ENCODE measurements at places on chromosomes 5 and 9. TPM values are rescaled to one million over a fixed set of nuclear protein-coding genes. Genes with fewer than 3 reads are reported as not detected.

DNA sequence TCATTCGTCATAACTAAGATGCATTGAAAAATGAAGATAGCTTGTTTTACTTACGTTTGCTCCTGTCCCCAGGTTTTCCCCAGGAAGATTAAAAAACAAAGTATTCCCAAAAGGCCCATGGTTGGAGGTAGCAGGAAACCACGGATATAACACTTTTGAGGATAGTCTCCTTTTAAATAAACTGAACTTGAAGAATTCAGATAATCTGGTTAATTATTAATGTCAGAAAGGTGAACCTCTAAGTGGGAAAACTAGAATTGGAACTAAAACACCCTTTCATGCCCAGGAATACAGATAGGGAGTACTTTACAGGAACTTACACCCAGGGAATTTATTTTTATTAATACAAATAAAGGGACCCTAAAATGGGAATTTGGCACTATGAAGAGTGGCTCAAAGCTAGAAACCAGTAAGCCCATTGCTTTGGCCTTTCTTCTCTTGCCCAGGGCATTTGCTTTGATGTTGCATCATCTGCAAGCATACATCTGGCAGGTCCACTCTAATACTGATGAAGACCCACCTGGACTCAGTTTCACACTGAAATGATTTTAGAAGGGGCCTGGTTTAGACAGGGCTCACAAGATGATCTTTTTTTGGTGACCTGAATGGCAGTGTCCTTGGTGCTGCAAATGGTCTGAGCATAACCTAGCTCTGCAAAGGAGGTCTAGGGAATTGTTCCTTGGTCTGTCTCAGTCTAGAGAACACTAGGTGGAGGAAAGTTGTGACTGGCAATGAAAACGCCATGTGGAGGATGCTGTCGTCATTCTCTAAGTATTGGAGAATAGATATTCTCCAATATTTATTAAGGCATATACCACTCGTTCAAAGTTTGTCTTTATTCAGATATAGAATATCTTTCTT lies at the start of gene C5:
Gene C5, minus strand, starts transcription at position 148 of the 861 bp plus-strand sequence. Its CDS starts 29 bp downstream, at position 119.
- no peak for DNase-seq

GRCh38 chr5:116571568-116572349 lies 2.9 kb downstream of the SEMA6A start:
- no peak for DNase-seq

GRCh38 chr9:3708751-3709150 lies 182.9 kb upstream of the RFX3 start:
- DNase-seq = no peak

- DNase-seq = no peak
These were observed 20.9 kb downstream of the FAM13B start for GRCh38 chr5:138011991-138012390.

DNA sequence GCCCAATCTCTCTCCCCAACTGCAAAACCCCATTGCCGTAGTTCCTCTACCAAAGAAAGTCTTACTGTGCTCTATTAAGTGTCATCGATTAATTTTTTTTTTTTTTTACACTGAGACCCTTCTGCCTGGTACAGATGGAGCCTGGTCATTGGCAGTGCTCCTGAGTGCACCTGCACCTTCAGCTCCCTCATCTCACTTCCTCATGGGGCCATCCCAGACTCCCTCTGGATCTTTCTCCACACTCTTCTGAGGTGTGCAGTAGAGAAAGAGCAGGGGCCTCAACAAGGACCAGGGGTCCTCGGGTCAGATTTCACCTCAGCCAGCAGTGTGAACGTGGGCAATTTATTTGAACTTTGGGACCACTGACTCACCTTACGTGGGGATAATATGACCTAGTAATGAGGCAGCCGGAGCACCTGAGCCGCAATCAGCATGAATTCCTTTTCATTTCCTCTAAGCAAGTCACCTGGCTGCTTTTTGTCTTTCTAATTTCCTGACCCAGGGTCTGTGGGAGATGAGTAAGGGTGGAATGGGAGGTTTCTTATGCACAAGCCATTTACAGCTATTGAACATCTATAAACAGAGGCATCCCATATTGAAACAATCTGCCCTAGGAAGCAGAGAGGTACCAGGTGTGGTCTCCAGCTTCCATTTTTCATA lies 22.3 kb upstream of the GABRP start:
- no peak for DNase-seq

DNA sequence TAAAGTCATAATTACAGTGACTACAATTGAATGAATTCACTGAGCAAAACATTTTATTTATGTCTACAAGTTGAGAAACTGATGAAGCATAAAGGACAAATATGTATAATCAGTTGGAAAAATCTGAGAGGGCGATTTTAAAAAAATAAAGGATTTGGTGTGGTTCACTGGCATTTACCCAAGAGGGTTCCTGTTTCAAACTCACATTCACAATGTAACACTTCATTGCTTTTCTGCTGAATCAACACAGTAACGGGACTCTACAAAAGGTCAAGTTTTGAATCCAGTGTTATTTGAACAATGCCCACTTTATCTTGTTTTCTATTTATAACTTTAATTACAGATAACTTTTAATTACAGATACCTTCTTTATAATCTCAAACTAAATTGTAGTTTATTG lies 138.6 kb downstream of the NUDT12 start:
- DNase-seq = no peak

DNA sequence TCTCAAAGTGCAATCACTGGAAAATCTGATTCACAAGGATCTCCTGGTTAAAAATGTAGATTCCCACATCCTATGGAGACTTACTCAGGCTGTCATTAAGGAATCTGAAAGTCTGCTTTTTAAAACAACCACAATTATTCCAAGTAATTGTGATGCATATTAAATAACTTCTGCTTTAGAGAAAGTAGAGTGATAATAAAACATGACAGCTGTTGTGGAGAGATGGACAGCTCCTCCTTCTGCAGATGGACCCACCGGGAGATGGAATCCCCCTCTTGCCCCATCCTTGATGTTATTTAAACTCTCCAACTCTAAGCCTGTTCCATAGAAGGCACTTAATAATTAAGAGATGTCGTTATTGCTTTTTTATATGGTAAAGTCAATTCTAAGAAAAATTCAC lies 802.2 kb downstream of the CDH12 start:
- DNase-seq = no peak

Gene BHMT2
- polyA plus RNA-seq = not detected

Gene TLX3
- polyA plus RNA-seq = not detected

Gene TGFBI
- polyA plus RNA-seq = 1,765 TPM

Gene CYLC2
- not detected for polyA plus RNA-seq

Gene RGS7BP
- not detected for polyA plus RNA-seq

Data from A549 (cell line).